Muscle of leg (tissue), 16 donors: ENCODE measurements at places on chromosomes 5 and 9.

- DNase-seq: no peak
These were observed 58.0 kb upstream of the RNF130 start for GRCh38 chr5:180129291-180130190.

DNA sequence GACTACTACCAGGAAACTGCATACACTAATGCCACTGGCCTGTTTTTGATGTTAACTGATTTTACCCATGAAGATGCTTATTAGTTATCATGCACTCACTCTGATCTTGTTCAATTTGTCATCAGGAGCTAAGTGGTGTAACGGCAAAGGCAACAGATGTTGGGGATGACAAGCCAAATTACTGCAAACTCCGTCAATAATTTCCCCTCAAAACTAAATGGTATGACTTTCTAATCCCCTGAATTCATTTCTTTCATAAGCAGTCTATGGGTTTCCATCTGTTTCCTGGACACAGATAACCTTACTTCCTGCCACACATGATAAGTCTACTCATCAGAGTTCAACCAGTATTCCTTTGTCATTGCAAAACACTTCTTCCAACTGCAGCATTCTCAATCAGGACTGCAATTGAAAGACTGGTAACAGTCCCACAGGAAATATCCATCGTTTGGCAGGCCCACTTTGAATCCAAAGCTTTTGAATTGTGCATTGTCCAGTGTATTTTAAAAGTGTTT is 96.2 kb upstream of the SMC2 start:
- peak; percentile 10 for DNase-seq

DNA sequence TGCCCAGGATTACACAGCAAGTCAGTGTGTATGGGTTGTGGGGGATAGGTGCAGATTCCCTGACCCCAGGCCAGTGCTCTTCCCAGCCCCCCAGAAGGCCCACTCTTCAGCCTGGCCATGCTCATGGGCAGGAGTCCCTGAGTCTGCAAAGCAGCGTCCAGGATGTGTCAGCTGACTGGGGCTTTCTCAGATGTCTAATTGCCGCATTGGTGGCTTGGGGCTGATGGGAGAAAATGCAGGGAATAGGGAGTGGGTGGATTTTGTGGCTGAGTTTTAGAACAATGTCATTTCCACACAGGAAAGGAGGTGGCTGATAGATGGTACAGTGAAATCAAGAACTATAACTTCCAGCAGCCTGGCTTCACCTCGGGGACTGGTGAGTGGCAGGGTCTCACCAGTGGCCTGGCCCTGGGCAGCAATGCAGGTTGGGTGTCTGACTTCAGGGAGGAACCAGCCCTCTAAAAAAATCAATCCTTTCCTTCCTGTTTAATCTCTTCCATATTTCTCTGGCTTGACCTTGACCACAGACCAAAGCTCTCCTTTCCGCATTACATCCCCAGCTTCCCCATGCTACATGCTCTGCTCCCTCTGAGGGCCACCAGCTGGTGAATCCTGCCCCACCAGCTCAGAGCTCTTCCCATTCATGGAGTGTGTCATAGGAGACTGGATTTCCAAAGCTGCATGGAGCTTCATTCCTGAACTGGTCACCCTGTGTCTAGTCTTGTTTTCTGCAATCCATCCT is 14.2 kb downstream of the GLIPR2 start:
- DNase-seq: no peak

- DNase-seq: no peak
These were observed 209.9 kb upstream of the VLDLR start for GRCh38 chr9:2411459-2412215.

DNA sequence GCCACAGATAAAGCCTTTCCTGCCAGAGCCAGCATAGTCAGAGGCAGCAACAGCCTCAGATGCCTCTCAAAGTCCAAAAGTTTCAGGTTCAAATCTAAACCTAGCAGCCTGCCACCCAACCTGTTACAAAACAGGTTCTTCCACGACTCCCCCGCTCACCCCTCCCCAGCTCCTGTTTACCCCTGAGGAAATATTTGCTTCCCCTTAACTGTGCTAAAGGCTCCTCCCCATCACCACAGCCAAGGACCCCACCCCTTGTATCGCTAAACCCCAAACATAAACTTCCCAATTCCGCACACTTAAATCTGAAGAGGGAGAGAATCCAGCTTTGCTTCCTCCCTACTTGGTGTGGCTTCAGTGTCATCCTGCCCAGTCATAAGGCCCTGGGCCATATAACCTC is 15.4 kb upstream of the VDAC1 start:
- DNase-seq: no peak

GRCh38 chr9:98230304-98230703 is 25.1 kb downstream of the TBC1D2 start:
- no peak for DNase-seq

GRCh38 chr9:26077860-26078259 is 399.6 kb upstream of the TUSC1 start:
- no peak for DNase-seq

- DNase-seq: no peak
These were observed 4.1 kb downstream of the RPL7A start for GRCh38 chr9:133351908-133352634.
